NCI-H1105 treated with DMSO at 0.1 percent for 48 hours (cell line): ENCODE measurements at places on chromosomes 12 and 14.

DNA sequence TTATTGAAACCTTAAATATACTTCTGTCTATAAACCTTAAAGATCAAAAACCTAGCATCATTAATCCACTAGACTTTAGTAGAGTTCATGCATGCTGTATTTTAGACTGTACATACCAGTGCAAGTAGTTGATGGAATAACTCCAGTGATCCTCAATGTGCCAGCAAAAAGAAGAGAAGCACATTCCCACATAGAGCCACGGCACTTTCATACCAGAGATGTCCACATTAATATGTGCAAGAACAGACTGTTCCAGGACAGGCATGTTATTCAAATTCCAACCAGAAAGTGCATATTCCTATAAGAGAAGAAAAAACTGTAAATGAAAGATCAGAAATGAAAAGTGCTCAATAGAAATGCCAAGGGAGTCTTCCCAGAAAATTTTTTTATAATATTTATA is 55.0 kb downstream of the KDM5A start:
- no peak for DNase-seq

GRCh38 chr12:10098791-10099190 is at the start of gene CLEC1A:
Gene CLEC1A, minus strand, starts transcription at chr12:10098985. Its CDS starts 63 bp downstream, at chr12:10098922.
- no peak for DNase-seq

- DNase-seq: no peak
Measured at GRCh38 chr12:7948589-7949260, 12.7 kb upstream of the SLC2A3 start.

DNA sequence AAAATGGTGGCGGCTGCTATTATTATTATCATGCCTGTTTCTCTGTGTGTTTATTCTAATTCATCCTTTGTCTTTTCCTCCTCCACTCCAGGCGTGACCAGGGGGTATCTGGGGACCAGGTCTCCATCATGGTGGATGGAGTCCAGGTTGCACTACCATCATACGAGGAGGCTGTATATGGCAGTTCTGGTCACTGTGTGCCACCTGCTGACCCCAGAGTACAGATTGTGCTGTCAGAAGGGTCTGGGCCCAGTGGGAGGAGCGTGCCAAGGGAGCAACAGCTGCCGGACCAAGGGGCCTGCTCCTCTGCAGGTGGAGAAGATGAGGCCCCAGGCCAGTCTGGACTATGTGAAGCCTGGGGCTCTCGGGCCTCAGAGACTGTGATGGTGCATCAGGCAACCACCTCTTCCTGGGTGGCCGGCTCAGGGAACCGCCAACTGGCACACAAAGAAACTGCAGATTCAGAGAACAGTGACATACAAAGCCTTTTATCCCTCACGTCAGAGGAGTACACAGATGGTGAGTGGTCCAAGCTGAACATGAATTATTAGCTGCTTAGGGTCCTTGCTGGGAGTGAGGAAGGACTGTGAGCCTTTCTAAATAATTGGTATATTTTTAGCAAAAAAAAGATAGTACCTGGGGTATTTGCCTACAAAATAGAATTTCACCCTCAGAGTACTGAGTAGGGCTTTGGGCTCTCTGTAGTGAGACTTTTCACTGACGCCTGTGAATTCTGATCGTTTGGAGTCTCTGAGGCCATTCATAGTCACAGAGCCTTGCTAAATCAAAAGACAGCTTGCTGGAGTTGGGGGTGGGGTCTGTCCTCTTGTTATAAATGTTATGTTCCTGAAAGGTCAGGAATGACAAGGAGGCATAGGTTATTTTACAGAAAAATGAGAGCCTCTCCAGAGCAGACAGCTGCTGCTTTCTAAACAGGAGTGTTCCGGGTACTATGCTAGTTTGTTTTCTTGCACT is 58.1 kb upstream of the SRSF5 start:
- peak; percentile 49 for DNase-seq

- DNase-seq: no peak
Measured at GRCh38 chr14:76012354-76012753, 26.8 kb downstream of the IFT43 start.

DNA sequence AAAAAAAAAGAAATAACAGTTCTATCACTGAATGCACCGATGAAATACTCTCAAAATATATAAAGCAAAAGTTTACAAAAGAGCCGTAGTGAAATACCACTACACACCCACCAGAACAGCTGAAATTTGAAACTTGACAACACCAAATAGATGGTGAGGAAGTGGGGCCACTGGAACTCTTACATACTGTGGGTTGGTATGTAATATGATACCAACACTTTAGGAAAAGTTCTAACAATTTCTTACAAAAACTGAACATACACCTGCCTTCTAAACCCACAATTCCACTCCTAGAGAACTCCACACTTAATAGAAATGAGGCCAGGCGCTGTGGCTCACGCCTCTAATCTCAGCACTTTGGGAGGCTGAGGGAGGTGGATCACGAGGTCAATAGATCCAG is 14.1 kb downstream of the EIF5 start:
- DNase-seq: no peak

DNA sequence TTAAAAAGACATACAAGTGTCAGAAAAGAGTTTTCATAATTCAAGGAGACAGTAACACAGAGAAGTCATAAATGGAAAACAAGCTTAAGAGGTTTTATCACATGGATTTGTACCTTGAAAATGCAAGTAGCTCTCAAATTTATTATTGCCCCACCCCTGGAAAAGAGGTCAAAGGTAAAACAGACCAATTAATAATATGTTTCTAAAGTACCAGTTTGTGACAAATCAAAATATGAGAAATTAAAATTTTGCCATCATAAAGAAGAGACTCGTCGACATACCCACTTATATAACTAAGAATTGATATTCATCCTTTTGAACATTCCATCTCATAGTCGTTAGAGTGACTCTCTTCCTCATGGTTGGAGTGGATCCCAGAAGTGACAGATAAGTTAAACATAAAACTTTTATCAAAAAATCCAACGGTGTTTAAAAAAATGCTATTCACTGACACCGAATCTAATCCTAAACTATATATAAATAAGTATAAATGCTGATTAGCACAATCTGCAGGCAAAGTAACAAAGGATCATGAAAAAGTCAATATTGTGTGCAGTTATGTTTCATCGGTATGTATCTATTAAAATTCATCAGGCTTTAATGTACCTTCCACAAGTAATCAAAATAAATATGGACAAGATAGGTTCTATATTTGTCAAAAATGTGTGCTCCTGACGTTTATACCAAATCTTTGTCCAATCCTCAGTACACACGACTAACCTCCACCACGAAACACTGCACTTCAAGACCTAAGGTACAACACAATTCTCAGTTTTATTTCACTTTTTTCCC is 2.3 kb downstream of the CORO1C start:
- DNase-seq: no peak

DNA sequence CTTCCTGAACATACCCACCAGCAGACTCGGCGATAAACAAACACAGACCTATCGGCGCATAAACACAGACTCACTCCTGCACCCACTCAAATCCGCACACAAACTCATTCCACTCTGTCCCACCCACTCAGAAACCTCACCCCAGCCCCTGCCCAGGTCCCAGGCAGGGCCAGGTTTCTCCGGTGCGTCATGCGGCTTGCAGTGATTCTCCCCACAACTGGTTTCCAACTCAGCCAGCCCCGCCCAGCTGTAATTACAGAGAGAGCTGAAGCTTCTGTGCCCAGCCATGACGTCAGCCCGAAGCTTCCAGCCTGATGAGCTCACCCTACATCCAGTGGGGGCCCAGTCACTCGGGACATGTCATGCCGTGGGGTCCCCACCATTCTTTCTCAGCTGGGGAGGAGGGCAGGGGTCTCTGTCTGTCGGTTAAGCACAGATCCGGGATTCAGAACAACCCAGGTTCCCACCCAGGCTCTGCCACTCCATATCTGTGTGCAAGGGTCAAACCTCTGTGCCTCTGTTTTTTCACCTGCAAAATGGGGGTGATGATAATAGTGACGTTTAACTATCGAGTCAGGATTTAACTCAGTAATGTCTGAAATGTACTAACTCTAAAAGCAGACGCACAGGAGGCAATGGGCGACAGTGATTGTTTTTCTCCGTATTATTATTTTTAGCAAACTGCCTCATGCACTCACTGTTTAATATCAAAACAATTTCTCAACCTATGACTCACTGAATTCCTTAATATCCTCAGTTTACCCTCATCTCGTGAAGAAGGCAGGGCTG is 2.3 kb upstream of the HSPB8 start:
- DNase-seq: no peak

GRCh38 chr12:68264158-68264855 is 10.9 kb upstream of the IL22 start:
- DNase-seq: no peak

- no peak for DNase-seq
Measured at GRCh38 chr14:55546212-55546874, 33.7 kb upstream of the KTN1 start.

DNA sequence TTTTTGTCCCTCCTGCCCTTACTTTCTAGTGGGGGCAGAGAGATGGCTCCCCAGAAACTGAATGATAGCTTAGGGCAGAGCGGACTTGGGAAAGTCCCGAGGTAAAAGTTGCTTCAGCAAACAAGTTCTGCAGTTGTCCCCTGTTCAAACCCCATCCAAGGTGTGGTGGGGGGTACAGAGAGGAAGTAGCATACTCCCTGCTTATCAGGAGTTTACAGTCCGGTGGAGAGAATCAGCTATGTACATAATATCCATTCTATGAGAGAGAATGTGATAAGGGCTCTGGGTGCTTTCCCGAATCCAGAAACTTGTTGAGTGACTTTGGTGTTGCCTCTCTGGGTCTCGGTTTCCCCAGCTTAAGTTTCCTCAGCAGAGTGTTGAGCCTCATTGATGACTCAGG is 40.4 kb upstream of the VRK1 start:
- no peak for DNase-seq

DNA sequence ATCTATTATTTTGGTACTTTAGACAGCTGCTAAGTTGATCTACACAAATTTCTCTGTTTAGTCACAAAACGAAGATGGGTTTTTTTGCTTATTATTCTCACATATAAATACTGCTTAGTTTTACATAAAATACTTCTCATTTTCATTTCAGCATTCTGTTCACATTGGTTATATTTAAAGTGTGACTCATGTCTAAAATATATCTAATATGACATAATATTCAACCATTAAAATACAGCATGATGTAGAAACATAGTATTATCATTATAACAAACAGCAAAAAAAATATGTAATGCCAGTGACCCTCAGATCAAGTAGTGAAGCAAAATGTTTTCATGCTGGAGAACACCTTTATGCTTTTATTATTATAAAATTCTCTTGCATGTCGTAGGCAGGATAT is 63.7 kb downstream of the SH2B3 start:
- no peak for DNase-seq

DNA sequence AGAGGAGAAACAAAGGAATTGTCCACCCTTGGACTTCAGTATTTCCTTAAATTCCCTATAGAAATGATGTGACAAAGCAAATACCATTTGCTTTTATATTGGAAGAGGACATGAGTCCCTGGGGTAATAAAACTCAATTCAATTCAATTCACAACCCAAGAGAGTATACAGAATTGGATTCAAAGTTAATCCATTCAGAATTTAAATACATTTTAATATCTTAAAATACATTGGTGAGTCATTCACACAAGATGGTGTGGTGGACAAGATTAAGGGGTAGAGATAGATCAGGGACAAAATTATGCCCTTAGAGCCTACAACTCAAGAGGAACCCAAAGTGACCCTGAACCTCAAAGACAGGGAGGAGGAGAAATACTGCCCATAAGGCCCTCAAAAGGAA is 495.0 kb upstream of the TMPO start:
- no peak for DNase-seq

- no peak for DNase-seq
Measured at GRCh38 chr12:10668526-10668925, 5.3 kb downstream of the STYK1 start.

GRCh38 chr14:33848706-33849454 is 102.0 kb downstream of the EGLN3 start:
- peak; percentile 40 for DNase-seq

DNA sequence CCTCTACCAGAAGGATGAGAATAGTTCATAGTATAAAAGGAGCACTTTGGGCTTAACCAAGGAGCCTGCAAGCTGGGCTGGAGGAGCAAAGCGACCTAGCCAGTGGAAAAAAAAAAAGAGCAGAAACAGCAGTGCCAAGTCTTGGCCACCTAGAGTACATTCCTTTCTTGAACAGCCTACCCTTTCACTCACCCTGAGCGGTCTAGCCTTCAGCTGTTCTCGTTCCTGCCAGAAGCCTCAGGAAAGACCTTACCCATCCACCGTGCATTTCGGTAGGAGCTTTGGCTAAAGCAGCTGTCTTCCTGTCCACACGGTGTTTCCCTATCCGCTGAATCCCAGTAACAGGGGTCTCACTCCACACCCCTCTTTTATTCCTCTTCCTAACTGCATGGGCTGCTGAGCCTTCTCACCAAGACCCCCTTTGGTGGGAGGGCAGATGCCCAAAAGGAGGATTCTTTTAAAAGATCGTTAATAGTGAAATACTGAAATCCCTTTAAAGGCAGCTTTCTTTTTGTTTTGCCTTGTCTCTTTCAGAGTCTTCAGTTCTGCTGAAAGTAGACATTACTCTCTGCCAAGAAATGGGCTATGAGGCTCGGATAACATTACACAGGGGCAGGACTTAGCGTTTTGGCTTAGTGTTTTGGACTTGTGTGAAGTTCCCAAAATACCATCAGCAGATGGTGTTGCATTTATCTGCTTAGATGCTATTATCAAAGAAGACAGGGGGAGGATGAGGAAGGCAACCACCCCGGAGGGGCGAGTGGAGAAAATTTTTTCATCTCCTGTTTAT is 88.5 kb upstream of the METAP2 start:
- no peak for DNase-seq

DNA sequence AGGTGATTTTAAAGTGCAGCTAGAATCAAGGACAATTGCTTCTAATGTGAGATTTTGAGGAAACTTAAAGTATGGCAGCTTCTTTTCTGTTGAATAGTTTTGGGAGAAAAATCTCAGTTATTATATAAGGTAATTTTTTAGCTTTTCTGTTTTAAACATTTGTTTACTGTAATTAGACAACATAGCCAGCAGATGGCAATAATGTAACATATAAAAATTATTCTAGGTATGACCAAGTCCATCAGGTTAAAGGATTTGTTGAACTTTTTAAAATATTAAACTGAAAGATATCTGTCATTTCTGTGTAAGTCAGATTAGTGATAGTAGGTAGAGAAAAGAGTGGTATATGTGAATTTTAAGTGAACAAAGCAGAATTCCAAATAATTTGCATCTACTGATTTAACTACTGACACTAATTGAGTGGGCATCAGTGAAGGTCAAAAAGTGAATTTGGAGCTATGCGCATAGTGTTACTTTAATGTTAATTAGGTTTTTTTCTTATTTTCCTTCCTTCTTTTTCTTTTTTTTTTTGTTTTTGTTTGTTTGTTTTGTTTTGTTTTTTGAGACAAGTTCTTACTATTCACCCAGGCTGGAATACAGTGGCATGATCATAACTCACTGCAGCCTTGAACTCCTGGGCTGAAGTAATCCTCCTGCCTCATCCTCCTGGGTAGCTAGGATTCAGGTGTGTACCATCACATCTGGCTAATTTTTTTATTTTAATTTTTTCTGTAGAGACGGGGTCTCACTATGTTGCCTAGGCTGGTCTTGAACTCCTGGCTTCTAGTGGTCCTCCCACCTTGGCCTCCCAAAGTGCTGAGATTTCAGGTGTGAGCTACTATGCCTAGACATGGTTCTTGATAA is 18.6 kb downstream of the PRORP start:
- peak; percentile 56 for DNase-seq
